Adipocyte (in vitro differentiated cells): ENCODE measurements at places on chromosomes 3 and 15.
A peak's percentile ranks its signal among the peaks of the same experiment; 100 is the strongest.

DNA sequence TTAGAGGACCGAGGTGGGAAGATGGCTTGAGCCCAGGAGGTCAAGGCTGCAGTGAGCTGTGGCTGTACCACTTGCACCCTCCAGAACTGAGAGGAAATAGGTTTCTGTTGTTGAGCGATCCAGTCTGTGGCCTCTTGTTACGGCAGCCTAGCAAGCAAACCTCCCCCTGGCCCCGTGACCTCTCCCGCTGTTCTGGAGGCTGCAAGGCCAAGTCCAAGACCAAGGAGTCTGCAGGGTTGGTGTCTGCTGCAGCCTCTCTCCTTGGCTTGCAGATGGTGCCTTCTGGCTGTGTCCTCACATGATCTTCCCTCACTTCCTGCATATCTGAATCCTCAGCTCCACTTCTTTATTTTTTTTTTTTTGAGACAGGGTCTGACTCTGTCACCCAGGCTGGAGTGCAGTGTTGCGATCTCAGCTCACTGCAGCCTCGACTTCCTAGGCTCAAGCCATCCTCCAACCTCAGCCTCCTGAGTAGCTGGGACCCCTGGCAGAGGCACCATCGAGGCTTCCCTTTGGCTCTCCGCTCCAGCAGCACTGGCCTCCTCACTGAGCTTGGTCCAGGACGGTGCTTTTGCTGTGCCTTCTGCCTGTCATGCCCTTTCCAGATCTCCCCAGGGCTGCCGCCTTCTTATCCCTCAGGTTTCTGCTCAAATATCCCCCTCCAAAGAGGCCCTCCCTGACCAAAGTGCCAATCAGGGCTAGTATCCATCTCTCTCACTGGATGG, 18.0 kb upstream of the PLXND1 start:
- DNase-seq: no peak

DNA sequence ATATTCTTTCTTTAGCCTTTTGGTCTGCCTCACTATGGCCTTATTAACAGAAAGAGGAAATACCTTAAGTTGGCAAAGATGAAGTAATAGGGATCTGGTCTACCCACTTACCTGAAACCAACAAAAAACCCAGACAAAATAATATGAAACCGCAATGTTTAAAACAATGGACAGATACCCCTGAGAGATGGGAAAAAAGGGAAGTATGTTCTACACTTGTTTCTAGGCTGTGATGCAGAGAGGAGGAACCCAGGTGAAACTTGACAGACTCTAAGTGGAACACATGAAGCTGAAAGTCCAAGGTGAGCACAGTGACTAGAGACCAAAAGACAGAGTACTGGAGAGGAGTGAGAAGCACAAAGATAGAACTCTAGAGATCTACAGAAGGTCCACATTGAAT, 78.4 kb downstream of the NR2E3 start:
- no peak for DNase-seq

DNA sequence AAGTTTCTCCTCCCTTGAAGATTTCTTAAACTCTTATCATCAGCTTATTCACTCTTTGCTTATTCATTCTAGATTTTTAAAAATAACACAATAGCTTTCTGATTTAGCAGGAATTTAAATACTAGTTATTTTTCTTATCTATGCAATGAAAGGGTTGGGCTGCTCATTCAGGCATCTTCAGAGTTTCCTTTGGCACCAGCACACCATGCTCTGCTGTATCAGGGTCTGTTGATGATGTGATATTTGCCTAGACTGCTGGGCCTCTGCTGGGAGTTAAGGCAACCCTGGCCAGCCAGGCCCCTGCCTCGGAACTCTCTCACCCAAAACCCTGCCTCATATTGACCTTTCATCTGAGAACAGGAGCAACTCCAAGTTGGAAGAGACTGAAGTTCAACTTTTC, 35.0 kb downstream of the DRD3 start:
- peak; percentile 13 for DNase-seq

DNA sequence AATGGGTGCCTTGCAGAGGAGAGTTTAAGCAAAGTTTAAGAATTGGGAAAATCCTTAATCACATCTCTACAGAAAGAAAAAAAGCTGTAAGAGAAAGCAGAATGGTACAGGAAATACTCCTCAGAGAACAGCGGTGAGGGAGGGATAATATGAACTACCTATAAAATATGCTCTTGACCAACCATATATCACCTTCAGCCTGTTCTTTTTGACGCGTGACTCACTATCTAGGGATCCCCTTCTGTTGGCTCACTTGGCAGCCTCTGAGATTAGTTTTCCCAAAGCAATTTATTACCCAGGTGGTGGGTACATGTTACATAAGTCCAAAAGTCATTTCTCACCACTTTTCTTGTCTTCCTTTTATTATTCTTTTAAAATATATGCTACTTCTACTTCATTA, 97.7 kb downstream of the CNTN6 start:
- no peak for DNase-seq

- DNase-seq: peak; percentile 86
These were observed 81.3 kb upstream of the RNF7 start for GRCh38 chr3:141656771-141657170.
